Glutamatergic neuron (in vitro differentiated cells): ENCODE measurements at places on chromosomes 5 and 9. TPM values are rescaled to one million over a fixed set of nuclear protein-coding genes. Genes with fewer than 3 reads are reported as not detected.

- peaks cover 22% of the 10 kb centered on the region for H3K4me1 ChIP-seq
- H3K4me3 ChIP-seq = no peak overlapping the region
- no peak for DNase-seq
- no peak overlapping the region for H3K27ac ChIP-seq
- H3K27me3 ChIP-seq = no peaks in the 10 kb centered on the region
Measured at GRCh38 chr5:164191240-164191639, 685.8 kb downstream of the MAT2B start.

The UIMC1 gene
- 38.5 TPM for total RNA-seq

The SPINK4 gene
- not detected for total RNA-seq

The FBXW5 gene
- total RNA-seq = 77.9 TPM
